Activated T-cell treated with anti-CD3 and anti-CD28 coated beads, Interleukin-2, amount 50 U/mL, for 72 hours (primary cell): ENCODE measurements at places on chromosomes 7 and 10. TPM values are rescaled to one million over a fixed set of nuclear protein-coding genes. Genes with fewer than 3 reads are reported as not detected.

DNA sequence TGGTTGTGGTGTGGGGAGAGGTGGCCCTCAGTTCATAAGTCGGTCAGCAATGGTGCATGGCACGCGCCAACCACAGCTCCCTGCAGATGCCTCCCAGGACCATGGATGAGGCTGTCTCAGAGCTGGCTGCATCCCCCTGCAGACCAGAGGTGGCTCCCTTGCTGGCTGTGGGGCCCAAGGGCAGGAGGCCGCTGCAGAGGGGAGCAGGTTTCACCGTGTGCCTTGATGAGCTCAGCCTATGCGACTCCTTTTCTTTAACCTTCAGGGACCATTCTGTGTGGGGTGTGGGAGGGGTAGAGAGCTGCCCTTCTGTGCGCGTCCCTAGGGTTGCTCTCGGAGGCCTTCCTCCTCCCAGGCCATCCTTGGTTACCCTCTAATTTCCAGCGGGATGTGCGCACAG is 152.4 kb downstream of the ACTR3B start:
- no peak for DNase-seq

The SNCG gene
- total RNA-seq: not detected

DNA sequence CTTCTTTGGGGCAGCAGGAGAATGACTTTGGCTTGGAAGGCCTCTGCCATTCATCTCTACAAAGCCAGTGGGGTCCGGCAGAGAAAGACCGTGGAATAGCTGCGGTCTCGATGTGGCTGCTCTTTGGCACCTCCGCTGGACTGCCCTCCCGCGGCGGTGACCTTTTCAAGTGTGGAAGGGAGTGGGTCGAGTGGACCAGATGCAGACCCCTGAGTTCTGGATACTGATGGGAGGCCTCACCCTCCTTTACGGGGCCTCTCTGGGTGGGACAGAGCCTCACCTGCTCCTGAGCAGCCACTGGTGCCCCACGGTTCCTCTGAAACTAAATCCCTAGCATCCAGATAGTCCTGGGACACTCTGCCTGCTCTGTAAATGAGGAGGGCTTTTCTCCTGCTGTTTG is 113.1 kb downstream of the NT5C2 start:
- DNase-seq: no peak

- no peak for DNase-seq
These were observed 172.2 kb downstream of the C7orf25 start for GRCh38 chr7:42739638-42740037.

- no peak for DNase-seq
These were observed 37.8 kb downstream of the IFIT5 start for GRCh38 chr10:89452193-89452592.

The LRRC18 gene
- total RNA-seq: not detected

DNA sequence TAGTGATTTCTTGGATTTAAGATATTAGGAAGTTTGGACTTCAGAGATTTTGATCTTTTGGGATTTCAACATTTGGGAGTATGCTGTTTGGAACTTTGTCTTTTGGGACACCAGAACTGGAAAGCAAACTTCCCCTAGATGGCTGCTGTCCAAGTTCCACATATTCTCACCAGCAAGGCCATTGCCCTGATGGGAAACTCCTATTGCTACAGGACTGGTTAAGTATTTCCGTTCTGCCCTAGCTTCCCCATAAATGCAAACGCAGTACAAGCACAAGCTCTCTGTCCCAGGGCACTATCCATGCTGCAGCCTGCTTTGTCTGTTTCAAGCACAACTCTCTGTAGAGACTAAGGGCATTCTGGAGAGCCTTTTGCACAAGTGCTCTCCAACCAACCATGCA is 79.3 kb upstream of the SLC25A13 start:
- no peak for DNase-seq

DNA sequence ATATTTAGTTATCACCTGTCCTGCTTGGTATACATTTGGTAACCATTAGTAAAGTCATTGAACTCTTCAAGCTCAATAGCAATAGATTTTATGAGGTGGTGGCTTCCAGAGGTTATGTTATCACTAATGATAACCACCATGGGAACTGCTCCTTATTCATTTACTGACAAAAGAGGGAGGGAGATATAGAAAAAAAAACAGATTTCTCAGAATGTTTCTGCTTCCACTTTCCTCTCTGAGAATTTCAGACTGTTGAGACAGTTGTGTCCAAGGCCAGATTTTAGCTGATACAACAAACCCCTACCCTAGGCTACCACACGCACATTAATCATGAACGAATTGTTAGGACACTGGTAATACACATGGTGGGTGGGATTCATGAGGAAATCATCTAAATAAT is 154.0 kb upstream of the AOAH start:
- no peak for DNase-seq

DNA sequence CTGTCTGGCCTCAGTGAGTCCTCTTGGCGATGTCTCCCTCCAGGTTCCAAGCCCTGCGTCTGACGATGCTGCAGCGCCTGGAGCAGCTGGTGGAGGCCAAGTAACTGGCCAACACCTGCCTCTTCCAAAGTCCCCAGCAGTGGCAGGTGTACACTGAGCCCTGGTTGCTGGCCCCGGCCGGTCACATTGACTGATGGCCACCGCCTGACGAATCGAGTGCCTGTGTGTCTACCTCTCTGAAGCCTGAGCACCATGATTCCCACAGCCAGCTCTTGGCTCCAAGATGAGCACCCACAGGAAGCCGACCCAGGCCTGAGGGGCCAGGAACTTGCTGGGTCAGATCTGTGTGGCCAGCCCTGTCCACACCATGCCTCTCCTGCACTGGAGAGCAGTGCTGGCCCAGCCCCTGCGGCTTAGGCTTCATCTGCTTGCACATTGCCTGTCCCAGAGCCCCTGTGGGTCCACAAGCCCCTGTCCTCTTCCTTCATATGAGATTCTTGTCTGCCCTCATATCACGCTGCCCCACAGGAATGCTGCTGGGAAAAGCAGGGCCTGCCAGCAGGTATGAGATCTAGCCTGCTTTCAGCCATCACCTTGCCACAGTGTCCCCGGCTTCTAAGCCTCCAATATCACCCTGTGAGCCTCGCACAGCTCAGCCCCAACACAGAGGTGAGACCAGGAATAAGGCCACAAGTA is 7.3 kb upstream of the ZNF22 start:
- DNase-seq: no peak

The ZNF727 gene
- 0.19 TPM for total RNA-seq
